Activated CD8-positive, alpha-beta memory T cell treated with anti-CD3 and anti-CD28 coated beads for 48 hours (primary cell): ENCODE measurements at places on chromosomes 6 and 20.
A peak's percentile ranks its signal among the peaks of the same experiment; 100 is the strongest.

- DNase-seq: no peak
These were observed 79.3 kb upstream of the NAA20 start for GRCh38 chr20:19937651-19938420.

GRCh38 chr20:1313236-1313964 is 15.5 kb downstream of the SDCBP2 start:
- DNase-seq: peak; percentile 58

DNA sequence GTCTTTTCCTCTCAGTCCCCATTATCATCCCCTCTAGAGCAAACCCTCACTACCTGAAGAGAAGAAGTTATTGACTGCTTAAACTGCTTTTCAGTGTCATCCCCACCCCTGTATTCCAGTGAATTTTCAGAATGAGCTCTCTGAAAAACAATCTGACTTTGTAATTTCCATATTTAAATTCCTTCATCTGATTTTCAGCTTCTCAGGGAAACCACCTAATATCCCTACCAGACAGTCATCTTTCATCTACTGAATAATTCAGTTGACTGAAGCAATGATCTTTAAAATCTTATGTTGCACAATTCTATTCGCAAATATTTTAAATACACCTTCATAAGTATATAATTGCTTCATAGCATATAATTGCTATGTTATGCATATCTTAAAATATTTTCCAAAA is 258.7 kb downstream of the HTR1B start:
- DNase-seq: no peak

GRCh38 chr20:15482525-15482924 is 1090.7 kb downstream of the KIF16B start:
- DNase-seq: no peak

- no peak for DNase-seq
These were observed 18.9 kb upstream of the SYNJ2 start for GRCh38 chr6:157962601-157963302.

GRCh38 chr6:165321555-165322145 is 12.2 kb upstream of the C6orf118 start:
- no peak for DNase-seq

GRCh38 chr6:36666826-36667591 is 11.5 kb upstream of the CDKN1A start:
- no peak for DNase-seq

DNA sequence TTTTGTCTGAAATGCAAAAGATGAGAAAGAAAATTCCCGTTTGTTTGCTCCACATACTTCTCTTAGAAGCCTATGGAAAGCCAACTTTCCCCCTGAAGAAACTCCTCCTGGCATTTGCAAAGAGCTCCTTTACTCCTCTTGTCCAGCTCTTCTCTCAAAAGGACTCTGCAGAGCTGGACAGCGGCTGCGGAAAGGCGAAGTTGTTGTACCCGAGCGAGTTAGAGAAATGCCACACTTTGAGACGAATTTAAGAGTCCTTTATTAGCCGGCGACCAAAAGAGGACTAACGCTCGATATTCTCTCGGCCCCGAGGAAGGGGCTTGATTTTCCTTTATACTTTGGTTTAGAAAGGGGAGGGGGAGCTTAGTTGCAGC is 157.8 kb downstream of the TRIM27 start:
- no peak for DNase-seq
